NCI-H1417 treated with DMSO at 0.1 percent for 48 hours (cell line): ENCODE measurements at places on chromosomes 7 and 10.

DNA sequence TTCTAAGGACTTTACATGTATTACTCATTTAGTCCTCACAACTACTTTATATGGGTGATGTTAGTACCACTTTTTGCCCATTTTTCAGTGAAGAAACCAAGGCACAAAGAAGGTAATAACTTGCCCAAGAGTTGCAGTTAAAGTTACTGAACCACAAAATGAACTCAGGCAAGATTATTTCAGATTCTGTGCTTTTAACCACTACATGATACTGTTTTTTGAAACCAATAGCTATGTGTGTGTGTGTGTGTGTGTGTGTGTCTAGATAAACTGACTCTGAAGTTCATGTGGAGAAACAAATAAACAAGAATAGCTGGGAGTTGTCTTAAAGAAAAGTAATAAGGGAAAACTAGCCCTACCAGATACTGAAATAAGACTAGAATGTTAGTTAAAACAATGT is 60.8 kb upstream of the OIT3 start:
- DNase-seq = no peak

DNA sequence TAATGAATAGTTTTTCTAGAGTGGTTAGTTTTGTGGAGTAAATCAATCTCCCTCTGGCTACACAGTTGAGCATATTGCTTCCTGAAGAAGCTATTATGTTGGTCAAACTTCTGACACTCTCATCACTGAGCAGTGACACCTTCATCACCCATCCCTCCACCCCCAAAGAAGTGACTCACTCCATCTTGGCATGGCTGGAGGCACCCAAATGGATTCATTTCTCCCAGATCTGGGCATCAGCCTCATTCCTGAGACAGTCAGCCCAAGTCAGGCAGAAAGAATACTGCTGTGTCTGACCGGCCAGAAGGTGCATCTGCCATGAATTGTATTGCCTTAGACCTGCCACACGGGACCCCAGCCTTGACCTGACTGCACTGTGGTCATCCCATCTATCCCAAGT is 117.0 kb upstream of the HABP2 start:
- DNase-seq = no peak

GRCh38 chr10:111278266-111278665 is 201.4 kb downstream of the ADRA2A start:
- no peak for DNase-seq

GRCh38 chr7:23373151-23374004 is 74.2 kb downstream of the MALSU1 start:
- no peak for DNase-seq

- no peak for DNase-seq
Observed at GRCh38 chr10:97277551-97277950, 14.9 kb downstream of the ARHGAP19 start.

GRCh38 chr7:39674406-39674805 is 51.0 kb downstream of the RALA start:
- DNase-seq = no peak

DNA sequence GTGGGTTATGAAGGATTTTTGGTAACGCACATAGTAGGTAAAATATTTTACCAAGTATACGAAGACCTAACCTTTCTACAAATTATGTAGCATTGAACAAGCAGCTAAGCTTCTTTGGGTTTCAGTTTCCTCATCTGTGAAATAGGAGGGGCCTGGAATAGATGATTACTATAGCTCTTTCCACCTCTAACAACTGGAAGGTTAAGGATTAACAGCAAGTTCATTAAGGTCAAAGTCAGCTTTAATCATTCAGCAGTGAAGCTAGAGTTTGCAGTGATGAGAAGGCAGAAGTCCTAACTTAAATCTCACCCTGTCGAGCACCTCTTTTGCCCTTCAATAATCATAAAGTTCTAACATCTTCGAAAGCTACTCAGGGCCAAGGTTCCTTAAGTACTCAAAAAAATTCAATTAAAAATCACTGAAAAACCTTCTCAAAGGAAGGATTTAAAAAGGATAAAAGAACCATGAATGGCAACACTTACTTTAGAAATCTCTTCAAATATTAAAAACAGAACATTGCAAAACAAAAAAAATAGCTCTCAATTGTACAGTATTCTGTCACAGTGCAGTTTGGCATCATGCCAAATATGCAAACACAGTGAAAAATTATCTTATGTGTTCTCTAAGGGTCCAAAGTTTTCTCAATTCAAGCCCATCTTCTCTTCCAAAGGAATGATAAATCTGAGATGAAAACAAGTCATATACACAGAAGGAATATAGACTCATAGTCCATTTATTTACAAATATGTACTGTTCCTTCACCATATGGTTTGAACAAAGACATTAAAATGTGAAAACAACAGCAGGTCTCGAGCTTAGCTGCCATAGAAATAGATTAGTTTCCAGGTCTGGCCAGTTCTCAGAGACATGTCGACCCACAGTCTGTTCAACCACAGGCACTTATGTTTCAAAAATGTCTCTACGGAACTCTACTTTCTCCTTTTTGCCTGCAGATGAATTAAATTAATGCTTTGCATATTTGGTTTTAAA is 152.0 kb upstream of the SLC13A1 start:
- no peak for DNase-seq

GRCh38 chr7:832167-832967 is at the start of gene SUN1:
TSS of gene SUN1 (plus strand) at chr7:832476. CDS start at chr7:832525, 49 bp downstream.
- DNase-seq = no peak

DNA sequence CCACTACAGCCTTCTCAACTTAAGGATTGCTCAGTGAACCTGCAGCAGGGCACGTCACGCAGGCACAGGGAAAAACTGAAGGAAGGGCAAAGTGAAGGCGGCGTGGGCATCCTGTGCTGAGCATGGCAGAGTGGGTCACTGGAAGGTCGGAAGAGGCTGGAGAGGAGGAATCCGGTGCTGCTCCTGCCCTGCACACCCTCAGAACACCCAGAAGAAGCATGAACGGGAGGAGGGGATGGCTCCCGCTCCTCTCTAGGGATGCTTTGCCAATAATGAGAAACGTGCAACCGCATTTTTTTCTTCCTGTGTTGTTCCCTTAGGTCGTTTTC is 175.1 kb downstream of the TNS3 start:
- no peak for DNase-seq

DNA sequence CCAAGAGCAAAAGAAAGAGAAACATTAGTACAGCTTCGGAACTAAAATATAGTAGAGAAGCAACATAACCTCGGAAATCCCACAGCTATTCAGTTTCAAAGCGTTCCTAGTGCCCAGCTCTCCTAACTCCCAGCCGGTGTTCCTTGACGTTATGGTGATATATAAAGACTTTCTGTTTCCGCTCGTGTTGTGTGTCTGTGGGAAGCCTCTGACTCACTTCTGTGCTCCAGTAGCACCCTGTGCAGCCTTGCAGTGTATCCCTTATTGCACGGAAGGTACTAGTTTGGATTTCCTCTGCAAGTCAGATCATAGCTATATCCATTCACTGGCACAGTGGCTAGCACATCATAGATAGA is 535 bp downstream of the ASAH2B start:
- no peak for DNase-seq

DNA sequence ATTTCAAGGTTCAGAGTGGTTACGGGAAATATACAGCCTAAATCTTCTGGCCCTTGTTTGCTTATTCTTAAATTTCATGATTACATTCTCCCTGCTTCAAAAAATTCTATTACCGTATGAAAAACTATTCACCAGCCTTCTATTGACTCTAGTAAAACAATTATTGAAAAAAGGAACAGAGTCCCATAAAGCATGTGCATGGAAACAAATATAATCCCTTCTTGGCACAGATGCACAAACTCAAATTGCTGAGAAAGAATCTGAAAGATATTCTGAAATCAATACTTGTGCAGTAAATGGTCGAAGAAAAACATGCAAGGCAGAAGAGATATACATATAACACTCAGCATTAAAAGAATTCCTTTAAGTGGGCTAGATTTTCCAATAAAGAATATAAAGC is 83.6 kb downstream of the LRRN3 start:
- no peak for DNase-seq

DNA sequence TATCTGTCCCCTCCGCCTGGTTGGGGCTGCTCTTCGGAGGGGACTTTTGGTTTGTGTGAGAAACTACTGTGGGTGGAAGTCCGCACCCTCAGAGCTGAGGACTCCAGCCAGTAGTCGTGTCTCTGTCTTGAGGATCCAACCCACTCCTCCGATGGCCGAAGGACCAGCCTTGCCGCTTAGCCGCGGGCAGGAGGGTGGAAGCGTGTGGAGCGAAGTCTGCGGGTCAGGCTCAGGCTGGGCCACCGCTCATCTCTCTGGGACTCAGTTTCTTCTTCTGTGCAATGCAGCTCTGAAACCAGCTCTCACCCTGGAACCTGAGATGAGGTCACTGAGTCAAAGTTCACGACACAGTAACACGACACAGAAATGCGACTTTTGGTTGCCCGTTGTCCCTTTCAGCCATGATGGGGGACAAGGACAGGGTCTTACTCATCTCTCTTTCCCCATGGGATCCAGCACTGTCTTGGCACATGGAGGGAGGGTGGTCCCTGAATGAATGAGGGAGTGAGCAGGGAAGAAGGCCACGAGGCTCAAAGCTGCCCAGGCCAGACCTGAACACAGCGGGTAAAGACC is 133.3 kb upstream of the PODXL start:
- DNase-seq = no peak

DNA sequence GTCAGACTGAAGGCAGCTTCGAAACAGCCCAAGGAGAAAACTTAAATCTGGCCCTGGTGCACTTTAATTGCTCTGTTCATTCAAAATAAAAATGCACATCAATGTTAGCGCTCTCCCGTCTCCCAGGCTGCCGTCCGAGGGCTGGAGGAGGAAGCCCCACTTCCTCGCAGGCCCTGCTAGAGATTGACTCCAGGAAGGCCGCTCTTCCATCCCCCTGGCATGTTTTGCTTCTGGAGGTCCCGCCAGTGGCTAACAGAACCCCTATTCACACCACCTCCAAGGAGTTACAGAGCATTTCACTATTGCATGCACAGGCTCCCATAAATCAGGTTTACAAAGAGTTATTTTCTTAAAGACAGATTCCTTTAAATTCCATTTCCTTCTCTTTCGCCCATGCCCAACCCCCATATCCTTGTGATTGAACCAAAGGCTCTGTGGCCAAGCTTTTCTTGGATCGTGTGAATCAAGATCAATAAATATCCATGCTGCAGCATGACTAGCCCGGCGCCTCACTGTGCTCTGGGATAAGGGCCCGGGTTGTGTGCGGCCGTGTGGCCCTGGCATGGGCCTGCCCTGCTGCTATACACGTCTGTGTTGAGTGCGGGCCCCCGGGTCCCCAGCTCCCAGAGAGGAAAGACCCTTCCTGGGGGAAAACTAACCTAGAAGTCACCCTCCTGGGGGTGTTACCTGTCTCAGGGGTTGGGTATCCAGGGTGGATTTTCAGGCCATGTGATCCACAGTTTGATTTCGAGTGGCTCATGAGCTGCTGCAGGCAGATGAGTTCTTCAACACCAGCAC is 118.7 kb upstream of the GDF10 start:
- no peak for DNase-seq

GRCh38 chr7:81484261-81484660 is 285.6 kb downstream of the HGF start:
- no peak for DNase-seq

GRCh38 chr7:157250605-157251228 is 86.1 kb upstream of the DNAJB6 start:
- no peak for DNase-seq

DNA sequence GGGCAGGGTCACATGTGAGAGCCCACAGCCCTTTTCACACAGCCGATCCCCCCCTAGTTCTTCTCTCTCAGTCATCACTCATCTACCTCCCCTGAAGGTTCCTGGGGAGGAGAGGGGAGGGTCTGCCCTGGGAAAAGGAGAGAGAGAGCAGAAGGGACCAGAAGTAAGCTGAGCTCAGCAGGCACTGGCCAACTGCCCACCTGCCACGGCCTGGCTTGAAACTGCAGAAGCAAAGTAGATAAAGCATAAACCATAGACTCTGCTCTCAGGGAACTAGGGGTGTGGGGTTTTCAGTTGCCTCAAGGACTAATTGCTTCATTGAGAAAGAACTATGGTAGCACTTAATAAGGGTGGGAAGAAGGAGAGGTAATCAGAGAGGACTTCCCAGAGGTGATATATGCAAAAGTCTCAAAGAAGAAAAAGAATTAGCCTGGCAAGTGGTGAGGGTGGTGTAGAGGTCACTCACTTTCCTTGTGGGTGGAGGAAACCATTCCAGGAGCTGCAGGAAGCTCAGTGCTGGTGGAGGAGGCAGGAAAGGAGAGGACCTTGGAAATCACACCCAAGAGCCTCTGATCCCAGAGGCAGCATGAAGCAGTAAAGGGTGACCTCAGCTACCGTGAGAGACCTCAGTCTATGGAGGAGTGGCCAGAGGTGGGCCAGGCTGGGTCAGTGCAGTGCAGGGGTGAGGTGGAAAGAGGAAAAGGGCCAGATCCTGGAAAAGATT is 17.2 kb downstream of the PILRA start:
- no peak for DNase-seq

DNA sequence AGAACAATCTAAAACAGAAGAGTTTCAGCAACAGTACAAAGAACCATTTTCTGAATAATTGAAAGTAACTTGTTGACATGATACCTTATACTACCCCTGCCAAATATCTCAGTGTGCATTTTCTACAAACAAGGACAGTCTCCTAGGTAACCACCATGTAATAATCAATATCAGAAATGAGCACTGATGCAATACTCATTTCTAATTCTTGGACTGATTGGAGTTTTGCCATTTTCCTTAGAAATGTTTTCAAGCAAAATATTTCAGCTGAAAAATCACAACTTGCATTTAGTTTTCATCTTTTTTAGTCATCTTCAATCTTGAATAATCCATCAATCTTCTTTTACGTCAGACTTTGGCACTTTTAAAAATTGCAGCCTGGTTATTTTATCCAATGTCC is 420.2 kb downstream of the CDC14C start:
- DNase-seq = no peak

GRCh38 chr7:32175099-32175498 is 104.9 kb upstream of the PDE1C start:
- no peak for DNase-seq

DNA sequence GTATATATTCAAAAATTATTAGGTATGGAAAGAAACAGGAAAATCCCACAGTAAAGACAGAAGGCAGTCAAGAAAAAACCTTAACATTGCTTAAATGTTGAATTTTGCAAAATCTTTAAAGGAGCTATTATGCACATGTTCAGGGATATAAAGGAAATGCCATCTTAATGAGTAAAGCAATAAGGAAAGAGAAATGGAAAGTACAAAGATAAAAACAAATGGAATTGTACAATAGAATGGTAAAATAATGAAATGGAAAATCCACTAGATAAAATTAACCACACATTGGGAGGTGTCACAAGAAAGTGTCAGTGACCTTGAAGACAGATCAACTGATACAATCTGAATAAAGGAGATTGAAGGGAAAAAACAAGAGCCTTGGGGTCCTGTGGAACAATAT is 82.0 kb downstream of the KIF20B start:
- DNase-seq = no peak

DNA sequence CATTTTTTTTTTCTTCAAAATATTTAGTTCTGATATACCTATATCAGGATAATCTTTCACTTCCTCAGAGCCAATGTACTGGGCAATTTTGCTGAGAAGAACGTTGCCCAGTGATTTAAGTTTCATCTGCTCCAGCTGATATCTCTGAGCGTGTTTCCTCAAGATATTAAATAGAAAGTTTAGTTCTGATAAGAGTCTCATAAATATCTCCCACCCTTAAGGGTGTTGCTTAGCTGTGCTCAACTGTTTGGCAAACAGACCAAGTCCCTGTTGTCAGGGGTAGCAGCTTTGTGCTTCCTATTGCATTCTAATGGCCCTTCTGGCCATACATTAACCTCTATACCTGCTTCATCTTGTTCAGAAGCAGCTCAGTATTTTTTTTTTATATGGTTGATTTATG is 84.7 kb upstream of the GPR141 start:
- DNase-seq = no peak

- no peak for DNase-seq
Observed at GRCh38 chr10:13891128-13892000, 304.6 kb downstream of the PRPF18 start.

GRCh38 chr7:85154282-85154937 is 32.4 kb downstream of the SEMA3D start:
- no peak for DNase-seq
